Ascending aorta (tissue), 2 donors: ENCODE measurements at places on chromosomes 5 and 9. TPM values are rescaled to one million over a fixed set of nuclear protein-coding genes. Genes with fewer than 3 reads are reported as not detected.
A peak's percentile ranks its signal among the peaks of the same experiment; 100 is the strongest.

GRCh38 chr9:107539427-107540163 lies 50.0 kb upstream of the KLF4 start:
- no peak for DNase-seq

DNA sequence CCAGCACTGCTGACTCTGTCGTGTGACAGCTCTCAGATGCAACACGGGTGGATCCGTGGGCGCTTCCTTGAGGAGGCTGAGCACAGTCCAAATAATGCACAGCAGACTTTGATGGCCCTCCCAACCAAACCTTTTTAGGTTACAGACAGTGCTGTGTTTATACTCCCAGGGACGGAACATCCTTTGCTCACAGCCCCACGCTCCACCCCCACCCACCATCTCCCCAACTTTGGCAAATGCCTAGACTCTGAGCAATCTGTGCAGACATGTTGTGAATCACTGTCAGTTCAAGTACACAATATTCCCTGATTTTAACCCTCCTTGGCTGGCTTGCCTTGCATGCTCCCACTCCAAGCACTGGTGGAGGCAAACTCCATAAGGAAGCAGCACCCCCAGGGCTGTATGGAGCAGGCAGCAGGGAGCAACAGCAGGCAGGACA lies 324.6 kb downstream of the MLLT3 start:
- no peak for DNase-seq

GRCh38 chr5:141992349-141992963 lies 20.4 kb downstream of the GNPDA1 start:
- no peak for DNase-seq

GRCh38 chr5:16539169-16539666 lies 73.6 kb upstream of the ZNF622 start:
- peak; percentile 85 for DNase-seq

DNA sequence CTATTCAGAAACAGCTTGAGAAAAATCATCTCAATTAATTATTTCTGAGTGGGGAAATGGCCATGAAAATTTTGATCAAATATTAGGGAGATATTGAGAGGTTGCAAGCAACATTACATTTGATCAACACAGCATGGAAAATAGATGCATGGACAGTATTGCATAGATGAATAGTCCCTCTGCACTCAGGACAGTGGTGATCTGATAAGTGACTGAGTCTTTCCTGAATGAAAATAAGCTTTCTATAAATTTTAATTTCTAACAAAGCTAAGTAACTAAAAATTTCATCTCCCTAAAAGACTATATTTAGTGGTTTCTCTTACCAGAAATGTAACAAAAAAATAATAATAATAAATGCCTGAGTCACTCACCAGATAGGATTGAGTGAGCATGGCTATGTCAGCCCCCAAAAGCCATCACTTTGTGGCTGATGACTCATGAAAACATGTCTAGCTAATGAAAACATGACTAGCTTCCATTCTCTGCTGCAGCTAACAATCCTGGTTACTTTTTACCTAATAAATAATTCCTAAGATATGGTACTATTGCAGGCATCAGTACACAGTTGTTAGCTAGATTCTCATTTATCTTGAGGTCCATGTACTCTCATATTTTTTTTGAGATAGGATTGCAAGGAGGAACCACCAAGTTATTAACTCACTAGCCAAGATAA lies 1294.8 kb upstream of the ACO1 start:
- no peak for DNase-seq

GRCh38 chr9:109627042-109627441 lies 128.9 kb upstream of the PTPN3 start:
- no peak for DNase-seq

DNA sequence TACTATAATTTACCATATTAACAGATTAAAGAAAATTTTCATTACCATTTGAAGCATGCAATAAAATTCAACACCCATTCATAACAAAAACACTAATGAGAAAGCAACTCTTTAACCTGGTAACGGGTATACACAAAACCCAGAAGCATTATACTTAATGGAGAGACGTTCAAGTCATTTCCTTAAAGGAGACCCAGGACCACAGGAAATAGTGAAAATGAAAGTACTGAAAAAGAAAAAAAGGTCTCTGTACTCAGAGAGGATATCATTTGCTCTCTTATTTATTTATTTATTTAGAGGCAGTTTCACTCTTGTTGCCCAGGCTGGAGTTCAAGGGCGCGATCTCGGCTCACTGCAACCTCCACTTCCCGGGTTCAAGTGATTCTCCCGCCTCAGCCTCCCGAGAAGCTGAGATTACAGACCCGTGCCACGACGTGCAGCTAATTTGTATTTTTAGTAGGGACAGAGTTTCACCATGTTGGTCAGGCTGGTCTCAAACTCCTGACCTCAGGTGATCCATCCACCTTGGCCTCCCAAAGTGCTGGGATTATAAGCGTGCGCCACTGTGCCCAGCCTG lies 61.6 kb downstream of the SETX start:
- no peak for DNase-seq

DNA sequence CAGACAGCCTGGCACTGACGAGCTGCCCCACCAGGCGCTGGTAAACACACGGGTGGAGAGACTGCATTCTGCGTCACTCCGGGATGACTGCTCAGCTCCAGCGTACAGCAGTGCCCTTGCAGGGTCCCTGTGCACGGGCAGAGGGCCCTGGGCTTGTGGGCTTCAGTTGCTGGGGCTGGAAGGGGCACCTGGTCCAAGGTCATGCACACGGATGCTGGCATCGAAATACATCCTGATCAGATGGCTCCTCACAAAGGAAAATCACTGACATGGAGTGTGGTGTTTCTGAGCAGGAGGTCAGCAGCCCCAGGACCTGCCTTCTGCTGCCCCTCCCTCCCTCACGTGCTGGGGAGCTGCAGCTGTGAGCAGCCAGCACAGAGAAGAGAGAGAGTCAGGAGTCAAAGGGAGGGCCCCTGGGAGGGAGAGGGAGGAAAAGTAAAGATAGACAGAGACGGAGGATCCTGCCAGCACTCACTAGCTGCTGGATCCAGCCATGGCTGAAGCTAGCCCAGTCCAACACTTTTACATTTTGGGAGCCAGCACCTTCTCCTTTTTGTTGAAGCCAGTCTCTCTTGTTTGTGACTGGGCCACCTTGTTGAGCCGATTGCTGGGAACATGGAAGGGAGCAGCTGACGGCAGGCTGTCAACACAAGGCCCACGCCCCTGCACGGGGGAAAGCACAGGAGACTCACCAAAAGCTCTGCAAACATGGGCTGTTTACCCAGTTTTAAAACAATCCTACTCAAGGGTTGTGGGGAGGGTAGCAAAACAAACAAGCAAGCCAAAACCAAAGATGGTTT lies 166.5 kb upstream of the PHYKPL start:
- DNase-seq, result no peak

DNA sequence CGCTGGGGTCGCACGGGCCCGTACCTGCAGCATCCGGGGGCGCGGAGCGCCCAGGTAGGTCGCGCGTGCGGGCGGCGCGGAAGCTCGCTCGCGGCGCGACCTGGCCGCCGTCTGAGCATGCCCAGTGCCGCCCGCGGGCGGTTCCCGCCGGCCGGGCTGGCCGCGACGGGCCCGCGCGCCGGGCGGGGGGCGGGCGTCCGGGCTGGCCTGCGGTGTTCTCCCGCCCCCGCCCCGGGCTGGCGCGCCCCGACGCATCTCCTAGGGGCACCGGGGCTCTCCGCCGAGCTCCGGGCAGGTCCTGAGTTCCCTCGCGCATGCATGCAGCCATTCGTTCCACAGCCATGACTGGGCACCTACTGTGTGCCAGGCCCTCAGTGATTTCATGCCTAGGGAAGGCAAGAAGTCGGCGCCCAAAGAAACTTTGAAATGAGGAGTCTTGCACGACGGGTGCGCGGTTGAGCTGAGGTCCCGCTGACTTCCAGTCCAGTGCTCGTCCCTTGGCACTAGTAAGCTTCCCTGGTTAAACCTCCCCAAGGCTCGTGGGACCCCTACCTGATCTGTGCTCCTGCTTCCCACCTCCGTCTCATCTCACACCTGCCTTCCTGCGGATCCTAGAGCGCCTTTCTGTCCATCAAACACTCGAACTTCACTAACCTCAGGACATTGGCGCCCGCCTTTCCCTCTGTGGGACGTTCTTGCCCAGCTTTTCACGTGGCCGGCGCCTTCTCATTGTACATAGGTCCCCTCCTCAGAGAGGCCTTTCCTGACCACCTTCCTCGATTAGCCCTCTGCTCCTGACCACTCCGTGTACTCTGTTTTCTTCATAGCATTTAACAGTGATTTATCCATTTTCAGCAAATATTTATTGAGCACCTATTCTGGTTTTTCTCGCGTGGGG lies at the start of gene PTPN3:
PTPN3 (minus strand) TSS at position 113 of the 898 bp plus-strand sequence. CDS start 34,873 bp downstream, outside the sequence.
- DNase-seq, result peak; percentile 73

DNA sequence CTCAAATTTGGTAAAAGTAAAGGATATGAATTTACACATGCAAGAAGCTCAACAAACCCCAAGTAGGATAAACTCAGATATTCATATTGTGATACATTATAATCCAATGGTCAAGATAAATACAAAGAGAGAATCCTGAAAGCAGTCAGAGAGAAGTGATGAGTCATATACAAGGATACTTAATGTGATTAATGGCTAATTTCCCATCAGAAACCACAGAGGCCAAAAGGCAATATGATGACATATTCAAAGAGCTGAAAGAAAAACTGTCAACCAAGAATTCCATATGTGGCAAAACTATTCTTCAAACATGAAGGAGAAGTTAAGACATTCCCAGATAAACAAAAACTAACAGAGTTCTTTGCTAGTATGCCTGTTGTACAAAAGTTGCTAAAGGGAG lies 19.5 kb upstream of the IRF1 start:
- DNase-seq, result no peak

DNA sequence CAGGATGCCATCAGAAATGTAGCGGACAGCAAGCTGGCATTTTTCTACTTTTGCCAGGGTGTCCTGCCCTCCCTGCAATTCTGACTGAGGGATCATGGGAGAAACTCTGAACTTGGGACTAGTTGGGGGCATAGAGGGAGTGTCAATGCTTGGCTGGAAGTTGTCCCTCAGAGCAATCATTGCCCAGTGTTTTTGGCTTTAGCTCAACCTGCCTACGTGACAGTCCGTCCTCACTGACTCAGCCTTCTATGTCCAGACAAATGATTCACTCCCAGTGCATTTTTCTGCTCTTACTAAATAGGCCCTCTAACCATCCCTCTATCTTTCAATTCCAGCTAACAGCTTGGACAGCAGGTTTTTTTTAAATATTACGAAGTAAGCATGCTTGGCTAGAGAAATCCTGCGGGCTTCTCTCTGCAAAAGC lies 627.4 kb downstream of the TLR4 start:
- no peak for DNase-seq

GRCh38 chr9:13646500-13647021 lies 367.1 kb upstream of the MPDZ start:
- no peak for DNase-seq

DNA sequence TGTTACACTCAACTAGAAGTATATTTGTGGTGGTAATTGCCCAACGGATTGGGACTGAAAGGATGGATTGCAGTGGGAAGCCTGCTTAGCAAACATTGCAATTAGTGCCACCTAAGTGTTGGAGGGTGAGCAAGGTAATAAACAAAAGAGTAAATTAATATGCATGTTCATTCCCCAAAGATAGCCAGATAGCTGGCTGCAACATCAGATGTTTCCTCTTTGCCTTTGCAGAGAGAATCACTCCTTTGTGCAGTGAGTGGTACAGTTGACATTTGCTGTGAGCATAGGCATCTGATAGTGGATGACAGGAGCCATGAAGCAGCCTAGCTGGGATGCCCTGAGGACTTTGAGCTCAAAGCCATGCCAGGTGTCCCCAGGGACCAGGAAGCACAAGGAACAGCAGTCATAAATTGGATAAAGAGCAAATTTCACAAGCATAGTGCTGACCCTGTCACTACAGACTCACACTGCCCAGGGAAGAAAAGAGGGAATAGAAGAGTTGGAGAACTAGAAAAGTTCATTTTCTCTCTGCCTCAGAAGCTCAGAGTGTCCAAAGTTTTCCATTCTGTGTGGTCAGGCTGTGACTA lies 336.1 kb upstream of the SLC30A5 start:
- no peak for DNase-seq

- DNase-seq, result no peak
Measured at GRCh38 chr5:151264113-151264512, 11.1 kb downstream of the GM2A start.

DNA sequence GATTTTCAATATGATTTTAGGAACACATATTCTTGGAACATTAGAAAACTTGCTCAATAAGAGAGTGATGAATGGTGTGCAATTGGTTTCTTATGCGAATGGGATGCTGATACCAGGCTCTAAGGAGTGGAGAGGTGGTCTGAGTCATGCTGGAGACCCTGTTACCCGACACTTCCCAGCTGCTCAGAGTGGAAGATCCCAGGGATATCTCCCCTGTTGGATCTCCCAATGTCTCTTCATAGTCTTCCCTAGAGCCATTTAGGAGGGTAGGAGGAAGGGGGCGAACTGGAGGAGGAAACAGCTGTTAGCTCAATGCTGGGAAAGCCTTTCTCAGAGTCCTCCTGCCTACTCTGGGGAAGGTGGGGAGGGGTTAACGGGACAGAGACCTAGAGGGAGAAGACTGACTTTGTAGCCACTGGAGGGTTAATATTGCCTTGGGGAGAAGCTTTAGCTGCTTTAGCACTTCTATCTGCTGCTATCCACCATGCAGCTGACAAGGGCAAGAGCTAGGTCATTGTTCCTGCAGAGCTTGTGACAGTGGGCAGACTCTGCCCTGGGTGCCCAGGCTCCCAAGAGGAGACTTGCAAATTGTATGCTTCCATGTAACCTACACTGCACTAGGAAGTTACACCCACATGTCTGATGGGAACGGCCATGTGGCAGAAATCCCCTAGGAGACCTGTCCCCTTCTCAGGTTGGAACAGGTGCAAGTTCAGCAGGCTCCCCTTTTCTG lies 301.0 kb downstream of the GADD45G start:
- DNase-seq, result no peak

DNA sequence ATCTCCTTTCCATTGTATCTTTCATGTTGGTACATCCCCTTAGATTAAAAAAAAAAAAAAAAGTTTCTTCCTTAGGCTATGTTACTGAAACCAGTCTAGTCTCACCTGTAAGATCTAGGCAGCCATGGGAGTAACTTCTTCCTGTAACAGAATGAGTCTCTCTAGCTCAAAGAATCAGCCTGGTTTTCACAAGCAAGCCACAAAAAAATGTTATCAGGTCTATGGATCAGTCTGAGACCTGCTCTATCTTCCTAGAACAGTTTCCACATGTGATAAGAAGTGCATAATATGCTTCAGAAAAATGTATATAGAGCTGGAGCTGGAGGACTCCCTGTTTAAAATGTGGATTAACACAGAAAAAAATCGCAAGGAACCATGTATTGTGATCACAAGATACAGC lies 53.8 kb downstream of the ARRDC3 start:
- no peak for DNase-seq

RNF208 gene
- total RNA-seq, result 6.7 TPM

GPX8 gene
- total RNA-seq, result 27.9 TPM

FGF18 gene
- 6.9 TPM for total RNA-seq

CDC25C gene
- total RNA-seq, result not detected

TUSC1 gene
- 45.7 TPM for total RNA-seq

STPG3 gene
- total RNA-seq, result not detected

LRRC19 gene
- total RNA-seq, result not detected
